ENCODE measurements at places on chromosomes 13 and 19. TPM values are rescaled to one million over a fixed set of nuclear protein-coding genes. Genes with fewer than 3 reads are reported as not detected.
A peak's percentile ranks its signal among the peaks of the same experiment; 100 is the strongest.

The ZNF808 gene
- 36.4 TPM for total RNA-seq

GRCh38 chr13:40368127-40368891 is 298.1 kb downstream of the FOXO1 start:
- no peaks in the 10 kb centered on the region for H3K4me1 ChIP-seq
- no peak overlapping the region for H3K4me3 ChIP-seq
- H3K27me3 ChIP-seq, result no peaks in the 10 kb centered on the region
- H3K36me3 ChIP-seq, result no peaks in the 10 kb centered on the region
- no peak overlapping the region for H3K27ac ChIP-seq

- H3K4me1 ChIP-seq, result no peaks in the 10 kb centered on the region
- H3K27ac ChIP-seq, result no peak overlapping the region
- no peaks in the 10 kb centered on the region for H3K27me3 ChIP-seq
- H3K36me3 ChIP-seq, result no peaks in the 10 kb centered on the region
- H3K4me3 ChIP-seq, result no peak overlapping the region
- DNase-seq, result no peak
Observed at GRCh38 chr13:49587311-49587847, 2.0 kb upstream of the RCBTB1 start.

The ACP7 gene
- total RNA-seq, result not detected

DNA sequence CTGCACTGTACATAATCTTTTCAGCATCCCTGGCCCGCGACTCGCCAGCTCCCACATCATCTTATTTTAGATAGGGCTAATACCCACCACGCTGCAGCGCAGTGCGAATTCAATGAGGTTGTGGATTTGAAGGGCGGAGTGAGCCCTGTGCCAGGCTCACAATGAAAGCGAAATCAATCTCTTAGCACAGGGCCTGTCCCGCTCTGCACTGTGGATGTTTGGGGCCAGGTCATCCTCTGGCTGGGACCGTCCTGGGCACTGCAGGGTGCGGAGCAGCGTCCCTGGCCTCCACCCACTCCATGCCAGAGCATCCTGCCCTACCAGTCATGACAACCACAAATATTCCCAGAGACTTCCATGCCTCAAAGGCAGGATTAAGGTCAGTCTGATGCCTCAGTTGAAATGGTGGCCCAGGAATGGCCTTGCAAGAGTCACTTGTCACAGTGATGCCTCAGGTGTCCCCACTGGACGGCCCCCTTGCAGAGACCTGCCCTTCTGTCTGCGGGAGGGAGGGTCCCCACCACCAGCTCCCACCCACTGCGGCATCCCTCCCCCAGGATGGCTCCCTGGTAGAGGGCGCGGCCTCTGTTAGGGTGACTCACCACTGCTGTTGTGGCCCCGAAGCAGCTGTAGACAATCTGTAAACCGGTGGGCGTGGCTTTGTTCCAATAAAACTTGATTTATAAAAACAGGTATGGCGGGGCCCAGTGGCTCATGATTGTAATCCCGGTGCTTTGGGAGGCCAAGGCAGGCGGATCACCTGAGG is 5.6 kb downstream of the UHRF1 start:
- H3K27me3 ChIP-seq, result no peaks in the 10 kb centered on the region
- DNase-seq, result no peak
- no peak overlapping the region for H3K27ac ChIP-seq
- H3K4me3 ChIP-seq, result no peak overlapping the region
- H3K36me3 ChIP-seq, result no peaks in the 10 kb centered on the region

DNA sequence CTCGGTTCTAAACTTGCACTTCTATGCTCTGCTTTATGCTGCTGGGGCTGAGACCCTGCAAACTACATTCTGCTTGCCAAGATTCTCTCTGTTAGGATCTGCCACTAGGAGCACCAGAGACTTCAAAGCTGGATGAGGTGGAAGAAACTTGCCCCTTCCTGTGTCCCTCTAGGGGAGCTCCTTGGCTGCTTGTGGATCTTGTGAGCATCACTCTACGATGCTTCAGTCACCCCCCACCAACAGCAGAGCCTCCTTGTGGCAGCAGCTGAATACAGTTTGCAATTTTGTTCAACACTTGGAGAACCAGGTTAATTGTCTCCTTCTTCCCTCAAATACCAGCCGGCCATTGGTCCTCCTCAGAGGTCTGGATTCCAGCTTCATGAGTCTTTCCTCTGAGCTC is 310.6 kb downstream of the FGF14 start:
- DNase-seq, result no peak
- no peaks in the 10 kb centered on the region for H3K27me3 ChIP-seq
- H3K4me1 ChIP-seq, result no peaks in the 10 kb centered on the region
- H3K4me3 ChIP-seq, result no peak overlapping the region
- H3K27ac ChIP-seq, result no peak overlapping the region

GRCh38 chr13:44155422-44156293 is 218.0 kb upstream of the SERP2 start:
- no peaks in the 10 kb centered on the region for H3K27me3 ChIP-seq
- H3K36me3 ChIP-seq, result no peaks in the 10 kb centered on the region
- peaks cover 7% of the 10 kb centered on the region for H3K4me1 ChIP-seq
- H3K27ac ChIP-seq, result peak overlapping the region; percentile 68

- H3K4me3 ChIP-seq, result no peak overlapping the region
- H3K4me1 ChIP-seq, result no peaks in the 10 kb centered on the region
- no peaks in the 10 kb centered on the region for H3K36me3 ChIP-seq
- DNase-seq, result no peak
- no peaks in the 10 kb centered on the region for H3K27me3 ChIP-seq
Observed at GRCh38 chr13:85535316-85536084, 263.7 kb downstream of the SLITRK6 start.

DNA sequence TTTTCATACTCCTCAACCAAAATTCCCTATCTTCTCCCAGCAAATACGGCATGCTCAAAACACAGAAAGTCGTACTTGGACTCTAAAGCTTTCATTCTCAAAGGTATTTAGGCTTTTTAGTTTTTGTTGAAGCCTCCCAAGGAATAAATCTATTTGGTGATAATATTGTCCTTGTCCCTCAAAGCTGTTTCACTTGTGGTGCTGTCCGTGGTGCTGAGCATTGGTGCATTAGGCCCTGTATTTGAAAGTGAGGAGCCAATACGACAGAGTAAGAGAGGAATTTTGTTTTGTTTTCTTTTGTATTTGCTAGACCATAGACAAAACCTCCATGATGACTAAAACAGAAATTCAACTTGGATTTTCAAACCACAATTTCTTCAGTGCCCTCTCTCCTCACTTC is 3.2 kb upstream of the LGALS13 start:
- no peaks in the 10 kb centered on the region for H3K4me1 ChIP-seq
- DNase-seq, result no peak
- no peak overlapping the region for H3K4me3 ChIP-seq

DNA sequence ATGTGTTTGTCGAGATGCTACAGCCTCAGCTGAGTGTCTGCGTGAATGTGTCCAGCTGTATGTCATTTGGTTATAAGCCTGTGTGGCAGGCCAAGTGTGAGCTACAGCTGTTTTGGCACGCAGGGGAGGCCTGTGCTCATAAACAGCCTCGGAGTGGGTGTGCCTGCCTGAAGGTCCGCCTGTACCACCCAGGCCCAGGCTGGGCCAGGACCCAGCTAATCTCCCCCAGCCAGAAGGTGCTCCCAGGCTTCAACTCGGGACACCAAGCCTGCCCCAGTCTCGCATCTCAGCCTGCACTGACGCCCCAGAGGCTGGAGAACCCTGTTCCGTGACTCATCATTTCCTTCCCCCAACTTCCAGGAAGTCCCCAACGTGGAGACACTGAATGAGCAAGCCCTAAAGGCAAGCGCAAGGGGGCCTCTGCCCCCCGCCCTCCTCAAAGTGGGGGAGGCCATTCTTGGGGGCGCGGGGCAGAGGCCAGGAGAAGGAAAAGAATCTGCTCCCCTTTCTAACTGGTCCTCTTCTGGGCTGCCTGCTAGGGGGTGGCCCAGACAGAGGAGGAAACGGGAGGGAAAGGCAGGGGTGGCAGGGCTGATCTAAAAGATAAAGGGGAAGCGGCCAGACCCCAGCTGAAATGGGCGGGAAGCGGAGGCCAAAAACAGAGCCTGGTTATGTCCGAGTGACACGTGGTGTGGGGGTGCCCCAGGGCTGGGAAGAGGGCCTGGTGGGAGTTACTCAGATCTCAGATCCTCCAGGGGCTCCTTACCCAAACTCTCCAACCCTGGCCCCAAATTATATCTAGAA is 2.0 kb downstream of the SLC1A5 start:
- no peaks in the 10 kb centered on the region for H3K4me1 ChIP-seq
- H3K36me3 ChIP-seq, result no peaks in the 10 kb centered on the region
- DNase-seq, result peak; percentile 86
- H3K27me3 ChIP-seq, result no peaks in the 10 kb centered on the region
- peak overlapping the region; percentile 14 for H3K27ac ChIP-seq

The ZNF626 gene
- 16.4 TPM for total RNA-seq

DNA sequence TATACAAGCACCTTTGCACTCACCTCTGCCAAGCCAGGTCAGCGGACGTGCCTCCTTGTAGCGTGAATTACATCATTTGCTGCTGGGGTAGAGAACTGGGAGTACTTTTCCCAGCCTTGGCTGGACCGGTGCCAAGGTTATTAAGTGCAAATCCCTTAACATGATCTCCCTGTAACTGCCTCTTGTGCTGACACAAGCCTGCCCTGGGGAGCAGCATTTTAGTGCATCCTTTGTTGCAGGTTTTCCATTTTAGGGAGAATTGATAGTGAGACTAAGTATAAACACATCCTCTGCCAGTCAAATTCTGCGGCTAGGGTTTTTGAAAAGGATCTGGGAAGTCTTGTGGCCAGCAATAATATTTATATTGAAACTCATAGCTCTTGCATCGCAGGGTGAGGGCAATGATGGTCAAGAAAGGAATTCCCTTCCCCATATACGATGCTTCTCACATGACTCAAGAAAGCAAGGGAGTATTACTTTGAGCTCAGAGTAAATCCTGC is 32.7 kb upstream of the DCLK1 start:
- H3K4me1 ChIP-seq, result no peaks in the 10 kb centered on the region
- H3K27ac ChIP-seq, result no peak overlapping the region
- no peak overlapping the region for H3K4me3 ChIP-seq

GRCh38 chr19:40312533-40312932 is 27.4 kb upstream of the AKT2 start:
- no peaks in the 10 kb centered on the region for H3K4me1 ChIP-seq
- H3K27ac ChIP-seq, result no peak overlapping the region
- H3K36me3 ChIP-seq, result no peaks in the 10 kb centered on the region
- DNase-seq, result peak; percentile 13

DNA sequence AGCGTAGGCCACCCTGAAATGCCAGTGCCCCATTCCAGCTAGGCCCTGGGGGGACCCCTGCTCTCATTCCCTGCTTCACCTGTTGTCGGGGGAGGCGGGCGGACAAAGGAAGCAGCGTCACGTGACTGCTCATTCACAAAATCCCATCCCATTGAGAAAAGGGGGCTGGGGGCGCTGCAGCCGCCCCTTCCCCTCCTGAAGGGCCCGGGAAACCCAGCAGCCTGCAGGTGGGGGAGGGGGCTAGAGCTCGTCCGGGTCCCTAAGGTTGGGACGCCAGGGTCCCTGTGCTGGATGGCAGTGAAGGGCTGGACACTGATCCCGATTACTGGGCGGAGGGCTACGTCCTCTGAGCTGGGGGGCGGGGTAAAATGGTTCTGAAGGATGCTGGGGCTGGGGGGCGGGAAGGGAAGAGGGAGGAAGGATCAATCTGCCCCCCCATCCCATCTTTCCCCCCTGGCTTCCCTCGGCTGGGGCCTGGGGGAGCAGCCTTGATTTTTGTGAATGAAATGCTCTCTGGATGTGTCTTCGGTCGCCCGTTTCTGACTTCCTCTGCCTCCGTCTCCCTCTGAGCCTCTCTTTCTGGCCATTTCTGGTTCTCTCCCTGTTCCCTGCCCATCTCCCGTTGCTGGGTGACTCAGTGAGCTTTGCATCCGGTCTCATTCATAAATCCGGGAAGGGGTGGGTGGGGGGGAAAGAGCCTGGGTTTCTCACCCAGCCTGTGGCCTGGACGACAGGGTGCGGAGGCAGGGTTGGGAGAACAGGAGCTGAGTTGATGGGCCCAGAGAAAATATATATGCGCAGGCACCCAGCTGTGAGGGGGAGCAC is 816 bp downstream of the SPRED3 start:
- peak; percentile 78 for DNase-seq
- H3K27me3 ChIP-seq, result no peaks in the 10 kb centered on the region
- peak overlapping the region; percentile 45 for H3K4me3 ChIP-seq
- no peaks in the 10 kb centered on the region for H3K36me3 ChIP-seq
- H3K27ac ChIP-seq, result peak overlapping the region; percentile 73

The ZNF432 gene
- total RNA-seq, result 21.4 TPM

- no peaks in the 10 kb centered on the region for H3K4me1 ChIP-seq
- no peak overlapping the region for H3K4me3 ChIP-seq
- no peak overlapping the region for H3K27ac ChIP-seq
- no peaks in the 10 kb centered on the region for H3K36me3 ChIP-seq
- DNase-seq, result no peak
Observed at GRCh38 chr13:43537124-43537523, 249.6 kb downstream of the ENOX1 start.

- H3K36me3 ChIP-seq, result no peaks in the 10 kb centered on the region
- H3K27ac ChIP-seq, result no peak overlapping the region
- no peaks in the 10 kb centered on the region for H3K4me1 ChIP-seq
- H3K4me3 ChIP-seq, result no peak overlapping the region
- DNase-seq, result no peak
- H3K27me3 ChIP-seq, result no peaks in the 10 kb centered on the region
Observed at GRCh38 chr13:98299966-98300350, 122.9 kb upstream of the RNF113B start.

The KLK14 gene
- total RNA-seq, result 0.71 TPM

DNA sequence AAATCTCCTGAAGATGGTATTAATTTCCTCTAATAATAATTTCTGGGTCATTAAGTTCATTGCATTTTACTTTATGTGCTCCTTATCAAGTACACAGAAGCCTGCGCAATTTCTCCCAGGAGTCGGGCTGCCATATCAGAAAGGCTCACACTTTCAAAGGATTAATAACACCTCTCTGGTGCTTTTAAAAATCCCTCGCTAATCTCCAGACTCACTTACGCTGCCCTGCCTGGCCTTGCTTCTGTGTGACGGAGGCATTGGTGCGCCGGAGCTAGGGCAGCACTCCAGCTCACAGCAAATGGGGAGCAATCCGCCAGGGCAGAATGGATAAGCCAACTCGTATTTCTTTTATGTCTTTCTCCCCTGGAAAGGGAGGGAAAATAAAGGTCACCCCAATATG is 300.8 kb downstream of the EFNB2 start:
- H3K4me3 ChIP-seq, result no peak overlapping the region
- no peaks in the 10 kb centered on the region for H3K36me3 ChIP-seq
- H3K4me1 ChIP-seq, result no peaks in the 10 kb centered on the region
- no peaks in the 10 kb centered on the region for H3K27me3 ChIP-seq
- H3K27ac ChIP-seq, result no peak overlapping the region
- DNase-seq, result no peak

The OR7C1 gene
- not detected for total RNA-seq

GRCh38 chr13:110017379-110017778 is 231.0 kb upstream of the IRS2 start:
- H3K27me3 ChIP-seq, result no peaks in the 10 kb centered on the region
- H3K4me1 ChIP-seq, result no peaks in the 10 kb centered on the region
- no peak overlapping the region for H3K4me3 ChIP-seq
- DNase-seq, result no peak

DNA sequence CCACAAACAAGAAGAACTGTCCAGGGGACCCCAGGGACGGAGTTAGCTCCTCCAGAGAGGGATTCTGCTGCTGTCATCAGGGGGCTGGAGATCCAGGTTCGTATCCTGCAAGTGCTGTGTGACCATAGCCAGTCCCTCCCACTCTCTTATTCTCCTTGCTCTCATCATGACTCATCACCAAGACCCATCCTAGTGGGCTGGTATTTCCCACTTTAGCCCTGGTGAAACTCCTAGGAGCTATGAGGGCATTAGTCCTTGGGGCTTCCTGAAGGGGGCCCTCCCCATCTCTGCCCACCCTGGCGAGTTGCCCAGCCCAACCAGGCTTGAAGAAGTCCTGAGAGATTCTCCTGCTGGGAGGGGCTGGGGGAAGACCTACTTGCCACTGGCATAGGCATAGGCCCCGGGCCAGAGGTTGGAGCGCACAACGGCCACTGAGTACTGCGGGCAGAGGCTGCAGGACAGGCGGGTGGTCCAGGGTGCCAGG is 7.5 kb upstream of the DMWD start:
- no peak overlapping the region for H3K27ac ChIP-seq
- H3K36me3 ChIP-seq, result no peaks in the 10 kb centered on the region
- DNase-seq, result peak; percentile 76
- no peaks in the 10 kb centered on the region for H3K27me3 ChIP-seq

Data from aorta (tissue), 5 donors.